ENCODE measurements at places on chromosomes 5 and 9.

DNA sequence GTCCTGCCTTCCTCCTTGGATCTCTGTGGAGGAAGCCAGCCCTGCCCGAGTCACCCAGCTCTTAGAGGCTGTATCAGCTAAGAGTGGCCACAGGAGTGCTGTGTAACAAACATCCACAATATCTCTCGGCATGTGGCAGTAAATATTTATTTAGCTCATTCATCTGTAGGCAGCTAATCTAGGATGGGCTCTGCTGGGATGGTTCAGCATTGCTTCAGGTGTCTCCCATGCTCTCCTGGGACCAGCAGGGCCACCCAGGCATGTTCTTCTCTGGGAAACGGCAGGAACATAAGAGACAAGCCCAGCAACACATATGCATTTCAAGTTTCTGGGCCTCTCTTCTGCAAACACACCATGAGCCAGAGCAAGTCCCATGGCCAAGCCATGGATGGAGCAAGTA lies 56.1 kb downstream of the HRH2 start:
- peak; percentile 28 for DNase-seq

DNA sequence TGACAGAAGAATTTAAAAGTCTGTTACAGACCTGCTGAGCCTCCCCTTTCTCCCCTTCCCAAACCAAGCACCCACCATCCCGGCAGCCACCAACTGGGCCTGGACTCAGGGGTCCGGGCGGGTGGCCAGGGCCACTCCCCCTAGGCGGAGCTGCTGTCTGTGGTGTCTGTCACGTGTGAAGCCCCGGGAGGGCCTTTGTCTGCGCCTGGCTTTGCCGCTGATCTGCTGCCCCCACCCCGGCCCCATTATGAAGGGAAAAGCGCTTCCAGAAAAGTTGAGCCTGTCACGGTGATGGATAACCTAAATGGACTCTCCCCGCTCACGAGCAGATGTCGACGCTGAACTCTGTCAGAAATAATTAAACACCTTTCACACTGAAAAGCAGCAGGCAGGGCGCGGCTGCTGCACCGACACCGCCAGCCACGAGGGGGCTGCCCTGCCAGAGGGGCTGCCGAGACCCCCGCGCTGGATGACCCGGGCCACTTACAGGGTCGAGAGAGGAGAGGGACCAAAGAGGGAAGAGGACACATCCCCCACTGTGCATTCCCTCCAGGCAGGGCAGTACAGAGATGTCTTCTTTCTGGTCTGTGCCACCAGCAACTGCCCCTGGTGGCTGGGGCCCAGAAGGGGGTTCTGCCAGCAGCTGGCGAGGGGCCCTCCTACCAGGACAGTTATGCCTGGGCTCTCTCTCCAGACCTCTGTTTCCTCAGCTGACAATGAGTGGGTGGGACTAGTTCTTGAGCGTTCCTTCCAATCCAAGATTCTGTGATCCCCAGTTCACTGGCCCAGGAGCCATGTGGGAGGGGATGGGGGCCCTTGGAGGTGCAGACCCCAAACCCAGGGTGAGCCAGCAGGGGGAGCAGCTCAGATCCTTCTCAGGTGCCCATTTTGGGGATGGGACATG lies 36.0 kb upstream of the BARHL1 start:
- no peak for DNase-seq

GRCh38 chr9:22203371-22204138 lies 194.4 kb upstream of the CDKN2B start:
- no peak for DNase-seq

GRCh38 chr9:84024041-84024575 lies 43.5 kb downstream of the RMI1 start:
- no peak for DNase-seq

DNA sequence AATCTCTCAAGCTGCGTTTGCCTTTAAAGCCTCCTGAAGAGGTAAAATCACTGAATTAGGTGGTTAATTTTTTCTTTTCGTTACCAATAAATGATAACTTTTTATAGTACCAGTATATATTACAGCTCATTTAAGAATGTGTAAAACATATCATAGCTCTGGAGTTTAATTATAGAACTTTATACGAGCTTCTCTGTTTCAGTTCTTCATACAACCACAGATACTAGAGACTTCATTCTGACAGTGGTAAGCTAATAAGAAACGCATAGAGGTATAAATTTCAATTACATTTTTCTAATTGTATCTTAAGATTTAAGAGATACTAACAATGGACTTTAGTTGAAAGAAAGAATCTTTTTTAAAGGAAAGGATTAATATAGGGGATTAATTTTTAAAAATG lies 73.9 kb downstream of the PBX3 start:
- no peak for DNase-seq

GRCh38 chr5:177537389-177538361 lies 16.7 kb downstream of the FAM193B start:
- DNase-seq: peak; percentile 60

DNA sequence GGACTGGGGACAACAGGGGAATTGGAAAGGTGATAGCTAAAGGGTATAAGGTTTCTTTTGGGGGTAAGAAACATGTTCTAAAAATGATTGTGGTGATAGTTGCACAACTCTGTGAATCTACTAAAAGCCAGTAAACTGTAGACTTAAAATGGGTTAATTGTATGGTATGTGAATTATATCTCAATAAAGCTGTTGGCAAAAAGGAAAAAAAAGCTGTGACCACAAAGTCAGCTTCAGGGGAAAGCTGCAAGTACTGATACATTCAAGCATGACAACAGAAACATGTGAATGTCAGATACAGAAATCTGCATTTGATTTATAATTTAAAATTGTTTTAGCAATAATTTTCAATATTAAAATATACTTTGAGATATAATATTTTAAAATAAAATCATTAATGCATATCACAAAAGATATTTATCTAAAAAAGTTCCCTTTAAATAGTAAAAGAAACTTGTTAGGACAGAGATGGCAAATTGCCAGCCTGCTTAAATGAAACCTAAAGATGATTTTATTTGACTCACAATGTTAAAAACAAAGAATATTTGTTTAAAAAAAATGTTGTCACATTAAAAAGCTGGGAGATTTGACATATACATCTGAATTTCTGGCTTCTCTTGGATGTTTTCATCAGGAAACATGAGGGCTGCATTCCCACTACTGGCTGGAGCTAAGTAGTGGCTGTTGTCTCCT lies 66.0 kb downstream of the TBCA start:
- DNase-seq: no peak

GRCh38 chr9:3415906-3416305 lies 109.9 kb downstream of the RFX3 start:
- no peak for DNase-seq

- DNase-seq: peak; percentile 89
Observed at GRCh38 chr9:115328228-115328627, 210.3 kb upstream of the TNC start.

- no peak for DNase-seq
Observed at GRCh38 chr9:2120926-2121689, 106.0 kb downstream of the SMARCA2 start.

GRCh38 chr5:16574789-16575721 lies 41.7 kb downstream of the RETREG1 start:
- peak; percentile 74 for DNase-seq

GRCh38 chr9:15453956-15454355 lies 31.3 kb downstream of the SNAPC3 start:
- DNase-seq: no peak

DNA sequence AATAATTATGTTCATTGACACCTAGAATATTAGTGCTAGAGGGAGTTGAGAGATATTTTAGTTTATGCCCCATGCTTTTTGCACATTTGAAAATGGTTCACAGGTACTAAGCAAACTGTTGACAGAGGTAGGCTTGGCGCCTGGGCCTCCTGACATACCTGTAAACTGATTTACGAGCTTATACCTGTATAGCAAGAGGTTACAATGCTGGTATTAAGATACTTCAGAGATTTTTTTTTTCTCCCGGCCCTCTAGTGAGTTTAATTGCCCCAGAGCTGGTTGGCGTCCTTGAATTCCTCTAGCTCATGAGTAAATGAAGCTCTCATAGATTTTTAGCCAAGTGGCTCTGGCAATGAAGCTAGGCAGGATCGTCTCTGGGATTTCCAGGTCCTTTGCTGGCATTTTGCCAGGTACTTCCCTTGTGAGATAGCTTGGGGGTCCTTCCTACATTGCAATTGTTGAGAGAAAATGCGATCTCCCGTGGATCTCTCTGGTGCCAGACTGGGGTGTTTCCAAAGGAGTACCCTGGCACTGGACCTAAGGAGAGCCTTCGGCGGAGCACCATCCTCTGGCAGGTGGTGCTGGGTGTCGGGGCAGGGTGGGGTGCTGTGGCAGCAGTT lies 9.0 kb downstream of the SLC36A1 start:
- DNase-seq: no peak

DNA sequence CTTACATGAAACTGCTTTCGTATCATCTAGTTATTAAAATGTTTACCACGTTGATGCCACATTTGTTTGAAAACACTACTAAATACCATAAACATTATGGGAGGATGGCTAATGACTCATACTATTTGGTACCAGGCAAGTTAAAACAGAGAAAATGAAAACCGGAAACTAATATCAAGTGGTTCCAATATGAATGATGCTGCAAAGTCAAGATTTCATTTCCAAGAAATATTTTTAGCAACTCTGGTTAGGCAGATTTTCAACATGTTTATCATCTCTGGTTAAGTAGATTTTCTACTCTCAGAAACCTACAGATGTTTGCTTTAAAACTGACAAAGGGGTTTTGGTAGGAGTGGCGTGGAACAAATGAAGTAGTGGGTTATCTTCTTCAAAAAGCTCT lies 4.9 kb upstream of the F2R start:
- DNase-seq: no peak

DNA sequence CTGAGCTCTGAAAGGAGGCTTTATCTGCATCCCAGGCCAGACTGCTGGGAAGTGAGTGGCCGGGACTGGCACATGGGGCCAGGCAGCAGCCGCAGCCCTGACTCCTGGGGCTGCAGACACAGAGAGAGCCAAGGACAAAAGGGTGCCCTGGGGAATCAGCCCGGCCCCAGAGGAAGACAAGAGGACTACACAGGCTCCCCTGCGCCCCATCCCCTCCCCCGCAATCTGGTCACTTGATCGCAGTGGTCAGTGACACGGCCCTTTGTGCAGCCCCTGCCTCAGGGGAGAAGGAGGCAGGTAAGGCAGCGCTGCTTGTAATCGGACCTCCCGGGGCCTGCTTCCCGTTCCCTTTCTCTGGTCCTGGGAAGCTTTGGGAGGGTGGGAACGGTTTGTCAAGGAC lies 55.5 kb upstream of the FUBP3 start:
- DNase-seq: no peak
